Activated CD8-positive, alpha-beta T cell treated with anti-CD3 and anti-CD28 coated beads for 36 hours (primary cell): ENCODE measurements at places on chromosomes 2 and 18. TPM values are rescaled to one million over a fixed set of nuclear protein-coding genes. Genes with fewer than 3 reads are reported as not detected.

The TEKT4 gene
- total RNA-seq = not detected

The COLEC12 gene
- total RNA-seq = not detected

The ACMSD gene
- not detected for total RNA-seq

The ATG9A gene
- 54.8 TPM for total RNA-seq
